ENCODE measurements at places on chromosomes 3 and 15. TPM values are rescaled to one million over a fixed set of nuclear protein-coding genes. Genes with fewer than 3 reads are reported as not detected.

- DNase-seq = no peak
Observed at GRCh38 chr15:69658411-69658945, 205.9 kb downstream of the RPLP1 start.

- DNase-seq = no peak
Observed at GRCh38 chr3:100971798-100972197, 21.4 kb downstream of the ABI3BP start.

DNA sequence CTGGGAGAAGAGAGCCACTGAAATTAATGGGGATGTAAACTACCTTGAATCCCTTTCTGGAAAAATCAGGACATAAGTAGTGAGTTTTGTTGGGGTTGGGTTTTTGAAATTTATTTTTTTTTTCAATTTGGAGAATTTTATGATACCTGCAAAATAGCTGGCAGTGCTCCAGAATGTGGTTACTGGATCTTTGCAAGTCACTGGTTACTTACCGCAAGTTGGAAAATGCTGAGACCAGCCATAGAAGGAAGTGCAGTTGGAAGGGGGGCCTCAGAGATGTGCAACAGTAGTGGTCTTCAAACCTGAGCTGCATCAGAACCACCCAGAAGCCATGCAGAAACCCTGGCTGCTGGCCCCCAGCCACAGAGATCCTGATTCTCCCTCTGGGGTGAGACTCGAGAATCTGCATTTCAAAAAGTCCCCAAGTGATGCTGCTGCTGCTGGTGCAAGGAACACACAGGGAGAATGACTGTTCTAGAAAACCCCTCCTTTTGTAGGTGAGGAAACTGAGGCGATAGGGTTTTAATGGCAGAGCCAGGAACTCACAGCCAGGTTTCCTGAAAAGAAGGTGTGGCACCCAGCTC, 39.7 kb downstream of the SEMA5B start:
- no peak for DNase-seq

GRCh38 chr3:143239031-143239430, 119.5 kb downstream of the CHST2 start:
- no peak for DNase-seq

DNA sequence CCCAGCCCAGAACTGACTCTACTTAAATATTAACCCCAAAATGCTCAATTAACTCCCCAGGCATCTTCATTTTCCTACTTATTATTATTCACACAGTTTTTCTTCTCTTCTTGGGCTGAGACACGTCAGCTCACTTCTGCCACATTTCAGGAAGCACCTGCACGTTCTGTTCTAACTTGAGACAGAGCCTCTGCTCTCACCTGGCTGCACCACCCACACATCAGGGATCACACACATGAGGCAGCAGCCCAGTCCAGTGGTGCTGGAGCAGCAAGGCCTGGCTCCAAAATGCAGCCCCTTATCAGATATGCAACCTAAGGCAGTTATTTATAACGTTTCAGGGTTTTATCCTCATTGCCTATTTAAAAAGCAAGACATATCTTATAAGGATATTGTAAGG, 127.5 kb downstream of the OSBPL10 start:
- DNase-seq = no peak

DNA sequence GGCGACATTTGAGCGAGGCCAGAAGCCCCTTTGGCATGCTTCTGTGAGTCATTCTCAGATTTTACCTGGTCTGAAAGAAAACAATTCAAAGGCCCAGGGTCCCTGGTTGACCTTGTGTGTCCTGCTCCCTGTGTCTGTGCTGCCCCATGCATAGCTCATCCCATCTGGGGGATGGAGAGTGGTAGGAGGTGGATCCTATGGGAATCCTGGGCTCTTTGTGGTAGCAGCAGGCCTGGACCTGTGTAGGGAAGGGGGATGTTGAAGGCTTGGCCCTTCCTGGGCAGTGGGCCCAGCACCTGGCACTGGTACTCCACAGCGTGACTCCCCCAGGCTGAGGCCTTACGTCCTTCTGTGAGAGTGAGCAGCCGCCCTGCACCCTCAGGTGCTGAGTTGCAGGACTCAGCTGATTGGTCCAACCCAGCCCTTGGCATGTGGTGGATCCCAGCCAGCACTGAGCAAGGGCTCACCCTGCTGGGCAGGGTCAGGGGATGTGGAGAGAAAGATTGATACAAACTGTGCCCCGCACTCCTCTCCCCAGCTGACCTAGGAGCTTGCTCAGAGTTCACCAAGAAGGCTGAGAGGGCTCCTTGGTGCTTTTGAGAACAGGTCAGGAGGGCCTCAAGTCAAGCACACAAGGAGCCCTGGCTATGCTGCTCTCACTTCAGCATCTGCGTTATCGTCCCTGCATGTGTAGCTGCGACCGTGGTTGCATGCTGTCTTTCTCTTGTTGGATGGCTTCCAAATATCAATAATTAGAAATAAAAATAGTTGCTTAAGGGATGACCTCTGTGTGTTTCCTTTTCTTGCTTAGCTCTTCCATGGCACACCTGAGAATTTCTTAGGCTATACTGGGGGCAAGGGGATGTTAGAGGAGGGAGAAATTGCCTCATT, 21.4 kb upstream of the JMJD7 start:
- DNase-seq = no peak

GRCh38 chr15:68252925-68253534, 23.5 kb upstream of the CLN6 start:
- no peak for DNase-seq

- DNase-seq = no peak
Observed at GRCh38 chr15:98744506-98744905, 96.2 kb downstream of the IGF1R start.

GRCh38 chr15:33080006-33080405, 114.5 kb downstream of the FMN1 start:
- no peak for DNase-seq

GRCh38 chr3:11544412-11545181, 99.1 kb downstream of the VGLL4 start:
- no peak for DNase-seq

GRCh38 chr15:60406513-60407414, 9.0 kb upstream of the ANXA2 start:
- DNase-seq = no peak

GRCh38 chr15:60649845-60650548, 171.1 kb upstream of the ICE2 start:
- DNase-seq = no peak

DNA sequence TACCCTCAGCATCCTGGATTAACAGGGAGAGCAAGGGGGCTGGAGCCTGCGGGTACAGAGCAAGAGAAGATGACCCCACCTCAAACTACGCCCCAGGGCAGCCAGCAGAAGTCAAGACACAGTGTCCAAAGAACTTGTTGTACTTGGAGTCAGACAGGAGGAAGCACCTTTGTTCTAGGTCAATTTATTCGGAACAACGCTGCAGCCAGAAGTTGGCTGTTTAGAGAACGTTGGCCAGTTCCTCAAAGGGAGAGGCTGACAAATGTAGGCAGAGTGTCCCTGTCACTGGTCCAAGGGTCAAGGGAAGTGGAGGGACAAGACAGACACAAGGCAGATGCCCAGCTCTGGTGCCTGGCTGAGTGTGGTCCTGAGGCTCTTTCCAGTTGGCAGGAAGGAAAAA, 32.1 kb upstream of the PIAS1 start:
- DNase-seq = no peak

- no peak for DNase-seq
Observed at GRCh38 chr15:52503788-52504496, 24.7 kb downstream of the MYO5A start.

DNA sequence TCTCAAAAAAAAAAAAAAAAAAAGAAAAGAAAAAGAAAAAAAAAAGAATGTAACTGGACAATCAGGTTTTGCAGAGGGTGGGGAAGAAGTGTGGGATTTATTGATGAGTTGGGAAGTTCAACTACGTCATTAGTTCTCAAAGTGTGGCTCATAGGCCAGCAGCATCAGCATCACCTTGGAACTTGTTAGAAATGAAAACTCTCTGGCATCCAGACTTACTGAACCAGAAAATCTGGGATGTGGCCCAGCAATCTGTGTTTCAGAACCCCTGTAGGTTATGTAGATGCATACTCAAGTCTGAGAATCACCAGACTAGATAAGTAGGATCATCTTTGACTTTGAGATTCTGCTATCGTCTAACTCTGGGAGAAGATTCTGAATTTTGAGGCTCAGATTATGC, 45.8 kb upstream of the ETV5 start:
- no peak for DNase-seq

The CAND2 gene
- total RNA-seq = 5.9 TPM

The PARL gene
- total RNA-seq = 58.2 TPM

The SLC22A14 gene
- not detected for total RNA-seq

The DUOXA1 gene
- not detected for total RNA-seq

The CNTN4 gene
- total RNA-seq = 0.14 TPM

The GYG1 gene
- total RNA-seq = 18.0 TPM

The EIF4E3 gene
- 2.7 TPM for total RNA-seq
